Activated gamma-delta T cell treated with Interleukin-2 at 50 U/mL for 16 hours (primary cell): ENCODE measurements at places on chromosomes 12 and 14.

- no peak for DNase-seq
Measured at GRCh38 chr12:39413836-39414771, 28.8 kb downstream of the KIF21A start.

- peak; percentile 67 for DNase-seq
Measured at GRCh38 chr12:124389138-124389724, 94.3 kb downstream of the RFLNA start.

GRCh38 chr12:117842220-117842619 is 126.6 kb downstream of the KSR2 start:
- no peak for DNase-seq

- no peak for DNase-seq
Measured at GRCh38 chr14:71527838-71528237, 404.4 kb upstream of the RGS6 start.

DNA sequence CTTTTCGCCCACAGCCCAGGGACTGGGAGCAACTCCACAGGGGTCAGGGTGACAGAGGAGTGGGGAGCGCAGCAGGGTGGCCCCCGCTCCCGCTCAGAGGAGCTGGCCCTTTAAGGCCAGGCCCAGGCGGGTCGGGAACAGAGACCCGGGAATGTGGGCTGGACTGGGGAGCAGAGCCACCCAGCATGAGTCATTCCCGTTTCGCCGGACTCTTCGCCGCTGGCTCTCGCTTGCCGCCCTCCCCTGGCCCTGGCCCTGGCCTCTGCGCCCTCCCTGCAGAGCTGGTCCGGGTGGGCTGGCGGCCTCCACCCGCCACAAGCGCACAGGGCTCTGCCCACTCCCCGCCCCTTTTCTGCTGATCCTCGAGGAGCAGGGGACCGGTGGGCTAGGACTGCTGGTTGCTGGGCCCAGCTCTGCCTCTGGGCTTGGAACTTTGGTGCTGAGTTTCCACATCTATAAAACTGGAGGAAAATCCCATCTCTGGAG is 92.8 kb downstream of the NINJ2 start:
- DNase-seq, result no peak

- DNase-seq, result no peak
Measured at GRCh38 chr14:45112896-45113781, 21.1 kb downstream of the FKBP3 start.

DNA sequence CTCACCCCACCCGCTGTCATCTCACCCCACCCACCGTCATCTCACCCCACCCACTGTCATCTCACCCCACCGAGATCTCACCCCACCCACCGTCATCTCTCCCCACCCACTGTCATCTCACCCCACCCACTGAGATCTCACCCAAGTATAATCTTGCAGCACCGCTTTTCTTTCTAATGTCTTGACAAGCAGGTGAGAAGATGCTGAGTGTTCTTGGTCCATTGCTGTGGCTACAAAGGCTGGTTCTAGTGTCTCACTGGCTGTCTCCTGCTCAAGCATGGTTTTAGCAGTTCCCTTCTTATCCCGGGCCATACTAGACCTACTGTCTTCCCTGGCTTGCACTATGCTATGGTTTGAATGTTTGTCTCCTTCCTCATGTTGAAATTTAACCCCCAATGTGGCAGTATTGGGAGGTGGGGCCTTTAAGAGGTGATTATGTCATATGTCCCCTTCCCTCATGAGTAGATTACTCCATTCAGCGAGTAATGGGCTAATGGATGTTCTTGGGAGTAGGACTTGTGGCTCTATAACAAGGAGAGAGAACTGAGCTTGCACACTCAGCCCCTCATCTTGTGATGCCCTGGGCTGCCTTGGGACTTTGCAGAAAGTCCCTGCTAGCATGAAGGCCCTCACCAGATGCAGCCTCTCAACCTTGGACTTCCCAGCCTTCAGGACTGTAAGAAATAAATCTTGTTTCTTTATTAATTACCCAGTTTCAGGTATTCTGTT is 47.7 kb upstream of the PPP2R5C start:
- DNase-seq, result peak; percentile 46

- no peak for DNase-seq
Measured at GRCh38 chr14:87468531-87468930, 524.5 kb downstream of the GALC start.

DNA sequence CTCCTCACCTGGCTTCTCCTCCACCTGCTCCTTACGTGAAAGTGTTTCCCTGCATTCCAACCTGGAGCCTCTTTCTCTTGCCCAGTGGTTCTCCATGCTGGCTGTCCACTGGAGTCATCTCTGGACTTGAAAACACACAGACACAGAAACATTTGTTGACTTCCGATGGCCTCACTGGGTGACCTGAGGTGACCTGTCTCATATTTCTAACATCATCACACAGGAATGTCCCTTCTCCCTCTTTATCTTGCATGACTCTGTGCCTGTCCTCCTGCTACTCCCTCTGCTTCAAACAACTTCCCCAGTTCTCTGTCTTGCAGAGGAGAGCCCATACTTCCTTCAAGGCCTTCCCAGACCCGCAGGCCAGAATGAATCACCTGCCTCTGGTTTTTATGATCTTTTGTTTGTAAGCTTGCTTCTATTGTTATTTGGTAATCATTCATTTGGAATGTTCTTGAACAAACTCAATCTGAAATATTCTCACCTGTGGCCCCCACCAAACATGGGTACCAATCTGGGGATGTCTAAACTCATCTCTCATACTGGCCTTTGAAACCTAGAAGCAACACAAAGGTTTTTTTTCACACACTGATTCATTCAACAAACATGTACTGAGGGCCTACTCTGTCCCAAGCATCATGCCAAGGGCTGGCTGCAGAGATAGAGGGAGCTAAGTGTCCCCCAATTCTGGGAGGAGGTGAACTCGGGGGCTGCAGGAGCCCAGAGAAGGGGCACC is 9.7 kb upstream of the RIN3 start:
- DNase-seq, result no peak

- no peak for DNase-seq
Measured at GRCh38 chr12:71371122-71371521, 68.5 kb upstream of the LGR5 start.

DNA sequence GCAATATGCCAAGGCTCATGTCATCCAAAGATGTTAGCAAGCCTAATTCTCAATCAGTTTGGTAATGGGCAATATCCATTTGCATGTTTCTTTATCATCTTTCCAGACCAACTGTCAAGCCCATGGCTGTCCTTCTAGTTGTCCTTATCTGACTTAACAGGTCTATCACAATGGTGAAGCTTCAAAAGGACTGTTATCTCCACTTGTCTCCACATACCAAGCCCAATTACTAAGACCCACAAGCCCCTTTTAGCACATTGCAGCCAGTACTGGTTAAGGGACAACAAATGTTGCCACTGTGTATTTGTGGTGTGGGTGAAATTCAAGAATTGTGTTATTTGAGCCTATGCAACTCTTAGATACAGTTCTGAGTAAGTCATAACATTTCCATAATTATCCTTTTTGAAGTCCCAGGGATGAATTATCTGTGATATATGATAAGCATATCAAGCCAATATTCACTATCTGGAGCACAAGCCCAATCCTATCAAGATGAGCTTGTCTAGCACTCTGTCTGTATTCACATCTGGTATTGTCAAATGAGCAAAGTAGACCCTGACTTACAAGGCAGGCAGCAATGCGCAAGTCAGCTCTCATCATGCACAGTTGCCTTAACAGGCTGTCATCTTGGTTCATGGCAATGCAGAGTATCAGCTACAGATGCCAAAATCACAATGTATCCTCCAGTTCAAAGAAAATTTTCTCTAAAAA is 19.3 kb upstream of the ST8SIA1 start:
- DNase-seq, result no peak

DNA sequence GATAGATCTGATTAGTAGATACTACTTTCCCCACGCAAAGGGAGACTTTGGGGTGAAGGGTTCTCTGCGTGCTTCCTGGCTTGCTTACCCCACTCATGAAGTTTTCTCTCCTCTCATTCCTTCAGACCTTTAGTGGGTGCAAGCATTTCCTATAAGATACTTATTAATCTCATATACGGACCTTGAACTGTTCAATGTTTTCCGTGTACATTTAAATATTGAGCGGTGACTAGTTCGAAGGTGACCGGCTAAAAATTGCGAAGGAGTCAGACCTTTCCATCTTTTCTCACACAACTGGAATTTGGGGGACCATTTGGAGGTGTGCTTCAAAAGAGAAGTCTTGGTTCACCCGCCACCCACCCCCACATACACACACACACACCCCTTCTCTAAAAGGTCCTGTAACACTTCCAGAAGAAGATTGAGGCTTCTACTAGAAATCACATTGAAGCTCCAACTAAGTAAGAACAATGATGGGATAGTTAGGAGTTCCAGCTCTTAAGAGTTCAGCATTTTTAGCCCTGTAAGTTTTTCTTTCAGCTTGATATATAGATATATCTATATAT is 6.1 kb upstream of the FOXG1 start:
- DNase-seq, result no peak

DNA sequence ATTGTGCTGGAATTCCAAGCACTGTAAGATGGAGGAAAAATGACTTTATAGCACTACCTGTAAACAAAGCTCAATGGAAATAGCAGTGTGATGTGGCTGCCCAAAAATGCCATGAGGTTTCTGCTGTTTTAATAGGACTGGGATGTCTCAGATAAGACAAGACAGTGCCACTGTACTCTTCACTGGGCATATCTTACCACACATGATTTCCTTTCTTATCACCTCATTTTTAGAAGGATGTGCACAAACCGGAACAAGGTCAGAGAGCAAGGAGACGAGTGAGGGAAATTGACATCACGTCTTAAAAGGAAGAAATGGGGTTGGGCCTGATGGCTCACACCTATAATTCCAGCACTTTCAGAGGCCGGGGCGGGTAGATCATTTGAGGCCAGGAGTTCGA is 38.4 kb upstream of the FGD4 start:
- DNase-seq, result no peak

- DNase-seq, result no peak
Measured at GRCh38 chr12:131944601-131945251, 5.0 kb upstream of the EP400 start.

GRCh38 chr12:12803186-12803585 is 10.0 kb upstream of the DDX47 start:
- no peak for DNase-seq
